Stimulated activated CD8-positive, alpha-beta memory T cell treated with anti-CD3 and anti-CD28 coated beads, Interleukin-7, amount 100 ng/mL, for 4 hours (primary cell): ENCODE measurements at places on chromosomes 6 and 20.

DNA sequence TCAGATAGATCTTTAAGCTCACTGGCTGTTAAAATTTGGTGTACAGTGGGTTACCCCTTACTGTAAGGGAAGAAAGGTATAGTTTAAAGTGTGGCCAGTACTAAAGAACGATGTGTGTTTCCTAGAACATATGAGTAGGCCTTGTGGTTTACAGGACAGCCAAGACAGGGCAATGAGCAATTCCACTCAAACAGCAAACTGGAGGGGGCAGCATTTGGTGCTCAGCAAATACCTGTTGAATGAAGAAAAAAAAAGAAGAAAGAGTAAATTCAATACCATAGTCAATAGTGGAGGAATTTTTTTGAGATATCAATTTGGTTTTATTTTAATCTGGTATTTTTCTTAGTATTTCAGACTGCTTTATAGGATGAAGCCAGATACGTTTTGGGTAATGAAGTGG, 3.8 kb upstream of the NCOA5 start:
- DNase-seq = no peak

DNA sequence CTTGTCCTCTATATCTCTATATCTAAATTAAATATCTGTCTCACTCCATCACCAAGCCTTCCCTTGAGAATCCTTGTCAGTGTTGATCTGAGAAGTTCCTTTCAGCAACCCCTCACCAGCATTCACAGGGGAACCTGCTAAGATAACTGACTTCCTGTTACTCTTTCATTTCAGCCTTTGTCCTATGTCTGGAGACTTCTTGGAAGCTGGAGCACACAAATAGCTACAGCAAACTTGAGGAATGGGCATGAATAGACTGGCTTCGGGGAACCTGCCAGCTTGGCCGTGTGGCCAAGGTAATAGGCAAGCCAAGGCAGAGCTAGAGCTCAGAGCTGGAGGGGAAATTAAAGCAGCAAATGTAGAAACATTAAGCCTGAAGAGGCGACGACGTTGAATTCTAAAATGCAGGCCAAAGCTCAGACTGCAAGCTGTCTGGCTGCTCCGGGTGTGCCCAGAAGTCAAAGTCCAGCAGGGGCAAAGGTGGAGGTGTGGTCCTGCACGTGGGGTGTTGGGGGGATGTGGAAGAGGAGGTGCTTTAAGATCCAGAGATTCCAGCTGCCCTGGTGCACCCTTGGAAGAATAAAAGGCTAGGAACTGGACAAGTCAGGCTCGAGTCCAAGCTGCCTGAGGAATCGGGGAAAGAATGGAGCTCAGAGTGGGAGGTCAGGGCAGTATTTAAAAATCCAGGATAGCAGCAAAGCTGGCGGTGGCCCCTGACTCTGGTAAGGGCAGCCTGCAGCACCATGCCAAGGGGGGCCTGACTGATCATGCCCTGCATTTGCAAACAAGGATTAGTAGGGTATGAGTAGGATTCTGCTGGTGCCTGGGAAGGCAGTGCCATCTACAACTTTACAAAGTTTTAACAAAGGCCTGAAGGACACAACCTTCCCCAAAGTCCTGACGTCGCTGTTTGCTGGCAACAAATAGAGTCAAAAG, 185.0 kb upstream of the SGK1 start:
- no peak for DNase-seq

DNA sequence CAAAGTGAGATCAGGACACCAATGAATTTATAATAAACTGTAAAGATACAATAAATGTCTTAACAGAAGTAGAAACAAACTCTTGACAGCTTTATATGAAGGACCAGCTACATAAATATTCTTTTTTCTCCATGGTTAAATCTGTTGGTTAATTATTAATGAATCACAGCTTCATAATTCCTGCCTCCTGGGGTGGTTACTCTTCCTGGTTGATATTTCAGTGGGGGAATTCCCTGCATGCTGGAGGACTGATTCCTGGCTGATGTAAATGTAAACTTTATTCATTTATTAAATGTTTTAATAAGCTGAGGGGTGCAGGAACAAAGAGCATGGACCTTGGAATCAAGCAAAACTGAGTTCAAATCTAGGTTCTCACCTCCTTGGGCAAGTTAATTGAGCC, 16.2 kb upstream of the RCAN2 start:
- DNase-seq = no peak

DNA sequence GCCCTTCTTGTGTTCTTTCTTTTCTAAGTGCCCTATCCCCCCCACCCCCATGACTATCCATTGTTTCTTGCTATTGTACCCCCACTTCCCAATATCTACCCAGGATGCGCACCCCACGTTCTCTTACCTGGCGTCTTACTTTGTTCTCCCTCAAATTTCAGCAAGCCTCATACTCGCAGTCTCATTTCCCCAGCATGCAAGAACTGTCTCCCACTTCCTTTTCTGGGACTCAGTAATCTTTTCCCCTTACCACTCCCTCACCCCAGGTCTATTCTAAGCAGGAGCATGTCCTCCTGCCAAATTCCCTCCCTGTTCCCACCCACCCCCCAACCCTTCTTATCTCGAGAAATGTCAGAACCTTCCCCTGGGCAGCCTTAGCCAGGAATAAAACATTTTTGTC, 1.7 kb upstream of the EHMT2 start:
- DNase-seq = no peak

- no peak for DNase-seq
Observed at GRCh38 chr6:147759093-147759492, 250.6 kb downstream of the SAMD5 start.

- no peak for DNase-seq
Observed at GRCh38 chr20:37898233-37899104, 4.5 kb upstream of the VSTM2L start.

GRCh38 chr20:39269493-39270217, 307.5 kb downstream of the DHX35 start:
- no peak for DNase-seq

DNA sequence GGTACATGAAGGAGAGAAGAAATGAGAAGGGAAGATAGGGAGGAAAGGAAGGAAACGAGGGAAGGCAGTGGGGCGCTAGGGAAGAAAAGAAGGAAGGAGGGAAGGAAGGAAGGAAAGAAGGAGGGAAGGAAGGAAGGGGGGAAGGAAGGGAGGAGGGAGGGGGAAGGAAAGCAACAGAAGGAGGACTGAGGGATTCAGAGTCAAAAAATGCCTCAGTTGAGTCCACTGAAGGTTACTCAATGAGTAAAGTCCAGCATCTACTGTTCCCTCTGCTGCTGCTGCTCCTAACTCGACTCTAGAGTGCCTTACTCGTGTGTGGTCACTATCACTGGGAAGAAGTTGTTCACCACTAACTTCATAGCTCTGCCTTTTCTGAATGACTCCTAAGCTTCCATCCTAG, 33.8 kb downstream of the PHACTR1 start:
- no peak for DNase-seq

DNA sequence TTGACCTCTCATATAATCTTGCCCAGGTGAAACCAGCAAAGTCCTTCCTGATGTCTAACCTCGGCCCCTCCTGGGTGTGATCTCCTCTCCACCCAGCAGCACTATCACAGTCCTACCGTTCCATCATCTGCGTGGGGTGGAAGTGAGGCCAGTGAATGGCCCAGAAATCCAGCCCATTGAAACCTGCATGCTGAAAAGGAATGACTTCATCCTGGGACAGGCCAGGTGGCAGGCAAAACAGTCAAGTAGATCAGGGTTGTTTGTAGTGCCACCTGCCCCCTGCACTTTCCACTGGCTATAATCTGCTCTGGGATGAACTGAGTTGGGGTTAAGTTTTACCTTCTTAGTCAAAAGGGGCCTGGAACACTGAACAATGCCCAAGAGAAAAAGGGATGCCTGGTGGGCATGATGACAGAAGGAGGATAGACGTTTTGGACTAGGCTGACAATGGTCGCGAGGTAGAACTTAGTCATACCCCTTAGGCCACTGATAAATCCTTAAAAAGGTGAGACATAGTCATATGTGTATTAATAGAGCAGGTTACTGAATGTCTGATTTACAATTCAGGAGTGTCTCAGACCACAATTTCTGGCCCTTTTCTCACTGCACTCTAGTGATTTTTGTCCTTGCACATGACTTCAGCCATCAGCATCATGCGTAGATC, 8.1 kb upstream of the HSP90AB1 start:
- DNase-seq = no peak

DNA sequence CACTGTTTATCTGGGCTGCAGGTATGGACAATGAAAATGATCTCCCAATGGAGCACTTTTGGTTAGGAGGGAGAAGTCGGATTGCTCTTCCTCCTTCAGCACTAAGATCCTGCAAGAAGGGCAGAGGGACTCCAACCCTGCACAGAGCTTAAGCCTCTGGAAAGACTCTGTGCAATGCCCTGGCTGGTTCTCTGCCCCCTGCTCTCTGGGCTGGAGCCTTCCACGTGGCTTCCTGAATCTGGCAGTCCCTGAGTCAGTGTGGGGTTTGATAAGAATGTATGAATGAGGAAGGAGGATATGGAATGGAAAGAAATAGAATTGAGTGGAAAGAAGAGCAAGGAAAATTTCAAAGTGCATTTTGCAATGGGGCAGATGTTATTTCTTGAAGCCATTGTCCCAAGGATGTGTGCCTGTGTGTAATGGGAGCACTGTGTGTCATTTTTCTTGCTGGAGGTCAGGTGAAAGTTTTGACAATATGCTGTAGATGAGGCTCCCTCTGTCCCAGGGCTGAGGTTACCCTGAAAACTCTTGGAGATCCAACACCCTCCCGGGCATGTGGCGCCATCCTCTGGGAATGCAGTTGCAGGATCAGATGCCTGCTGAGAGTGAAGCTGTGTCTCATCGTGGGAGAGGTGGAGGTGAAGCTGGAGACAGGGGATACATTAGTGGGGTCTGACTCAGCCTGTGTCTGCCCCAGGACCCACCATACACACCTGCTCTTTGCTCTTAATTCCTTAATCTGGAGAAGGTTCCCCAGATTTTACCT, 16.3 kb upstream of the CST9L start:
- DNase-seq = no peak

DNA sequence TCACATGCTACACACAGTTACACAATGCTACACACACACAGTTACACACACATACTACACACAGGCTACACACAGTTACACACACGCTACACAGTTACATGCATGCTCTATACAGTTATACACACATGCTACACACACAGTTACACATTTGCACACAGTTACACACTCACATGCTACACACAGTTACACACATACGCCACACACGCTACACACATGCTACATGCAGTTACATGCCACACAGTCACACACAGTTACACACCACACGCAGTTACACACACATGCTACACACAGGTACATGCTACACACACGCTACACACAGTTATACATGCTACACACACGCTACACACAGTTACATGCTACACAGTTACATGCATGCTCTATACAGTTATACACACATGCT, 15.6 kb downstream of the MYT1 start:
- no peak for DNase-seq

DNA sequence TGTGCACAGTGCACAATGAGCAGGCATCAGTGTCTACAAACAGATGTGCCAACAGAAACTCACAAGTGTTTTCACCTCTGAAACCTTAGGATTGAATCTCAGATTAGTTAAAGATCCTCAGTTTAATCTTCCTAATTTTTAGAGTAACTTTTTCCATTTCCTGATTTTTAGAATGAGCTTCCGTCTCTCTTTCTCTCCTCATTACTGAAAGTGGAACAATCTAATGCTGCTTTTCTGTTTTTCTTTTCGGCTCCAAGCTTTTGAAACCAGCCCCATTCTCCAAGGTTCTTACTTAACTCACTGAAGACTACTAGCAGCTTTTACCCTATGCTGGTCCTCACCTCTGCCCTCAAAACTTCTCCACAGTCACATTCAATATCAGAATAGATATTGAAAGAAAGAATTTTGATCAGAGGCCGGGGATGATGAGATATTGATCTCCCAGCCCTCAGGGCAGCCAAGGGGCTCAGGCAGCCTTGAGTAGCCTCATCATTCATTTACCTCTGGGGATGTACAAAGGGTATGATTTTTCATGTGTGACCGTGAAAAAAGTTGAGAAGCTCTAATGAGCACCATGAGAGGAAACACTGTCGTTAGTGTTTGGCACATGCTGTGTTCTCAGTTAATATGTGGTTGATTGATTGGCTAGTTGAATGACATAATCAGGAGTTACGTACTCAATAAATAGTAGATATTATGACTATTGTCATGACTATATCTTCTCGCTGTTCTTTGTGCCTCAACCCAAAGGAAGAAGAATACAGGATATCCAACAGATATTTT, 11.9 kb upstream of the STK38 start:
- no peak for DNase-seq
